ENCODE measurements at places on chromosomes 2 and 18. TPM values are rescaled to one million over a fixed set of nuclear protein-coding genes. Genes with fewer than 3 reads are reported as not detected.

- peak; percentile 79 for DNase-seq
Measured at GRCh38 chr18:75638776-75639471, 211.4 kb upstream of the SMIM21 start.

GRCh38 chr2:210687786-210688470 is 131.5 kb downstream of the CPS1 start:
- DNase-seq, result peak; percentile 1

- DNase-seq, result peak; percentile 58
Measured at GRCh38 chr2:205245001-205245400, 437.3 kb upstream of the NRP2 start.

GRCh38 chr2:236871500-236872001 is 214.1 kb upstream of the COPS8 start:
- peak; percentile 90 for DNase-seq

DNA sequence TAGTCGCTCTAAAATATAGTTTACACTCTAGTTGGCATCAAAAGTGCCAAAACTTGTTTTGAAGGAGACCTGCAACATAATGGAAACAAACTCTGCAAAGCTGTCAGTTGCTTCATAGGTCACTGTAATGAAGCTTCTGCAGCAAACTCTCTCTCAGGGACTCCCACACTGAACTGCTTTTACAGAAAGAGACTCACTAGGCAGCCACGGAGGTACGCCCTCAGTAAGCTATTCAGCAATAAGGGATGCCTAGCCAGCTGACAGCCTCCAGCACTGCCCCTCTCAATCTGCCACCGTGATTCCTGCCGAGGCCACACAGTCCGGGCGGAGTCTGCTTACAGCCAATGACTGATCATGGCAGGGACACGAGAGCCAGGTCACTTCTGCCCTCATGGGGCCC is 51.1 kb downstream of the COLEC12 start:
- peak; percentile 38 for DNase-seq

- peak; percentile 33 for DNase-seq
Measured at GRCh38 chr18:58416704-58417683, 211.9 kb downstream of the ALPK2 start.

- peak; percentile 42 for DNase-seq
Measured at GRCh38 chr18:23228102-23229061, 93.1 kb downstream of the CABLES1 start.

DNA sequence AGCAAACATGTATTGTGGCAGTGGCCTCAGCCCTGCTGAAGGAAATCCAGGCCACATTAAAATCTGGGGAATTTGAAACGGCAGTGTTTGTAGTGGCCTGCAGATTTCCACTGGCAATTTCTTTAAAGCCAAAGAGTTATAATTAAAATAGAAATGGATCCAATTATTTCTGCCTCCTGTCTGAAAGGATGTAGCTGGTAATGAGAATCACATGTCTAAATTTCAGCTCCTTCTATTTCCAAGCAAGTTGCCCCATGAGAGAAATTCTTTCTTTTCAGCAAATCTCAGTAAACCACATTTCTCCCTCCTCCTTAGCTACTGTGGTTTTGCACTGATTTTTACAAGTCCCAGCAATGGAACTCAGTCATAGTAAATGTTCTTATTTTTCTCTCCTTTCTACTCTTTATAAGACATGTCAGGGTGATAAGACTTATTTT is 55.4 kb upstream of the ZNF396 start:
- peak; percentile 6 for DNase-seq

GRCh38 chr2:26925100-26925791 is 45.2 kb upstream of the MAPRE3 start:
- DNase-seq, result no peak

DNA sequence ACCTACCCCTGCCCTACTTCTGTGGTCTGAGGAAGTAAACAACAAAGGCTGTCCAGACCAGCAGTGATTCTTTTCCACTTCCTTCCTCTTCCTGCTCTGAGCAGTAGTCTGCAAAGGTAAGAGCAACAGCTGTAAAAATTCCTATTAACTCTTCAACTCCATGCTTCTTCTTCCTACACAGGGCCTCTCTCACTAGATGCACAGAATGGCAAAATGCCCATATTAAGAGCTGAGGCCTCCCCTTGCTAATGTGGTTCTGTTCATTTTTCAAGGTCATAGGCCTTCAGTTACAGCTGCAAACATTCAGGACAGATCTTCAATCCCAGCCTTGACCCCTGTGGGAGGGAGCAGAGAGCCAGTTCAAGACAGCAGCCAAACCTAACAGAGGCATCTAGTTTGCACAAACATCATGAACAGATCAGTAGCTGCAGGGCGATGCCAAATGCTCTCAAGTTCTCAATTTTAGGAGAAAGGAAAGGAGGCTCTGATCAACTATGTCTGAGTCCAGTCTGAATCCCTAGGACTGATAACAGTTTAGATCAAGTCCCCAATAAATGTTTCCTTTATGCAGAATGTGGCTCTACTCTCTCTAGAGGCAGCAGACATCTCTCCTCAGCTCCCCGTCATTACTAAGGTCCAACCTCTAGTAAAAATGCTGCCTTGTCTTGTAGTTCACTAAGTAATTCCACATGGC is 20.9 kb downstream of the SLC40A1 start:
- no peak for DNase-seq

GRCh38 chr2:72603481-72603880 is 222.4 kb downstream of the EXOC6B start:
- DNase-seq, result peak; percentile 16

DNA sequence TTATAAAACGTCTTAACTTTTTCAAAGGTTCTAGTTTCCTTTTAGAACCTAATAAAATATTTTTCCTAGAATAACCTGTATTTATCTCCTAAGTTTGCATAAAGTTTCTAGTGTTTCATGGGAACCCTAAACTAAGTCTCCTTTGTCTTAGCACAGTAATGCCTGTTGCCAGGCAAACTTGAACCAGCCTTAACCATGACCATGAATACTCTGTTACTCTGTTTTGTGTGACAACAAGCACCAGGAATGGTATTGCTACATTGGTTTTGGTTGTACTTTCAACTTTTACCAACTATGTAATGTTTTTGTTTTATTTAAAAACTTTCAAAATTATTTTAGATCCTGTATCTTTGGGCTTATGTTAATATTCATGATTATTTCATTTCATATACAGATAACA is 137.6 kb downstream of the CERS6 start:
- no peak for DNase-seq

DNA sequence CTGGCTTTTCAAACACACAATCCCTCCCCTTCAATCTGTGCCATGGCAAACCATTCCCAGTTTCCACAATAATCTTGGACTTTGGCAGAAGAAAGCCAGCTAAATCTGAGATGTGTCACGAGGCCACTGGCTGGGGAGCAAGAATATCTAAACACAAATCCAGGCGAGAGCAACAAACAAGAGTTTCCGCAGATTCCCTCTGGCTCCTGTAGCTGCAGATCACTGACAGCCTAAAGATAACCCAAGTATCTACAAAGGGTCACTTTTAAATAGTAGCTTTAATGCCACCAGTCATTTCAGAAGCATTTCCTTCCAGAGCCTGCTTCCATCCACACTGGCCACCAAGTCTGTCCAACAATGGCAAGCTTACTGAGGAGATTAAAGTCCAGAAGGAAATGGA is 86.9 kb downstream of the ACVR1 start:
- DNase-seq, result peak; percentile 51

GRCh38 chr2:55269645-55269990 is 587 bp upstream of the MTIF2 start:
- peak; percentile 18 for DNase-seq

- DNase-seq, result peak; percentile 53
Measured at GRCh38 chr18:12032786-12033642, 51.7 kb downstream of the IMPA2 start.

DNA sequence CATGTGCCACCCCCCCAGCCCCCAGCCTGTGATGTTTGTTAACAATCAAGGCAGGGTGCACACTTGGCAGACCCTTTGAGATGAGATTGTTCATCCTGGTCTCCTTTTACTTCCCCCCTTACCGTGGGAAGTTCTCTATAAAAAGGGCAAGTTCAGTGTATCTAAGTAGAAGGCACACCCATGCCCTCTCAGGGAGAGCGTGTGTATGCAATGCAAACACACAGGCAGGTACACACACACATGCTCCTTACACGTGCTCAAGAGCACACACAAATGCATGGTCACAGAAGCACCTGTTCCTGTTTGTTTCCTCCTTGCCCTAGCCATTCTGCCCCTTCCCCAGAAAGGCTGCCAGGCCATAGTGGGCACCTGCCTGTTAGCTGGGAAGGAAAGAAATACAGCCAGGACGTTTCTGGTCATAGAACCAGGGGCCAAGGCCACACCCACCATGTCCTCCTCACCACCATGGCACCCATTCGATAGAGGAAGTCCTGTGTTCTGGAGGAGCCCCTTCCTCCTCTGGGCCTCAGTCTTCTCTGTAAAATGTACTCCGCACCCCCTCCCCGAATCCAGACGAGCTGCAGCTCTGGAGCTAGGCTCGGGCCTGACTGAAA is 3.1 kb downstream of the ATOH8 start:
- no peak for DNase-seq

DNA sequence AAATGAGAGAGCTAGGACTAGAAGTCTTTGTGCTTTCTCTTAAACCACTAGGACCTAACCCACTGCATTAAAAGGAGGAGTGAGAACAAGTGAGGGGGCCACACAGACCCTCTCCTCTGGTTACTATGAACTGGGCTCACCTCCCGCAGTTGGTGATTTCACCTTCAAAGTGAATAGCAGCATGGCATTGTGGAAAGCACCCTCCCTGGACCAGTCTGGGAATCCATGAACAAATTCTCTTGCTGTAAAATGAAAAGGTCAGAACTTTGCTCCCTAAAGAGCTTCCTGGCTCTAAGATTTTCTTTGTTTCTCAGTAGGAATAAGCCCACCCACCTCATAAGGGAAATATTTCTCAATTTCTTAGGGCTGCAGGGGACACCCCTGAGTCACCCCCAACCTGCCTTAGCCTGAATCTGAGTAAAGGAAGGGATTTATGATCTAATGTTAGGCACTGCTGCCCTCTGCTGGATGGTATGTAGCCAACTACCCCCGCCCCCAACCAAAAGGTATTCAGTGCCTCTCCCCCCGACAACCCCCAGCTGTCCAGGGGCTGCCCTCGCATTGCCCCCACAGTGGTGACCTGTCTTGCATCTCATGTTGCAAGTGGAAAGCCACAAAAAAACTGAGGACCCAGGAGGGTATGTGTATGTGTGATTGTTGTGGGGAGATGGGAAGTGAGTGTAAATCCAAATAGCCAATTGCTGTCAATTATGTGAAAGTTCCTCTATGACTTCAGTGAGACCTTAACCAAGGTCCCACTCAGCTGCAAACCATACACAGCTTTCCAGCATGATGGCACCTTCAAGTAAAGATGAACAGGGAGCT is 230.9 kb upstream of the SLC14A2 start:
- DNase-seq, result peak; percentile 58

DNA sequence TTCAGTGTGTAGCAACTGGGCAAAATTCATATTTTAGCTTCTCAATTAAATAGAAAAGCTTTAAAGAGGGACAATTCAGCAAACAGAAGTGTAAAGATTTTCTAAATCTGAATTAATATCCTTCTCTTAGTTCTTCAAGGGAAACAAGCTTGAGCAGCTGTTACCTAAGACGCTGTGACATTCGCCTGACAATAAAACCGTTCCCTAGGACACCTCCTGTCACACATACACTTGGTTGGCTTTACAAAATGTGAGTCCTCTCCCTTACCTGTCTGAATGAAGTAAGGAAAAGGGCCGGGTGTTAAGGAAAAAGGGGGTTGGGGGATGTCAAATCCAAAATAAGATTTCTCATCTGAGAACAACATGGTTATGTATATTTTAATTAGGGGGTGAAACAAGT is 2.1 kb downstream of the SERTAD2 start:
- no peak for DNase-seq

- DNase-seq, result peak; percentile 98
Measured at GRCh38 chr18:9825571-9826073, 60.2 kb upstream of the TXNDC2 start.

- DNase-seq, result no peak
Measured at GRCh38 chr2:15385184-15385583, 175.9 kb downstream of the NBAS start.

GRCh38 chr2:26245231-26245732 is 543 bp downstream of the HADHB start:
- no peak for DNase-seq

GRCh38 chr2:23445450-23445868 is 60.5 kb downstream of the KLHL29 start:
- DNase-seq, result peak; percentile 76

GRCh38 chr2:230864605-230865306 is at the start of gene ITM2C:
TSS of gene ITM2C (plus strand) at chr2:230864942. CDS start at chr2:230865026, 84 bp downstream.
- DNase-seq, result peak; percentile 43

DNA sequence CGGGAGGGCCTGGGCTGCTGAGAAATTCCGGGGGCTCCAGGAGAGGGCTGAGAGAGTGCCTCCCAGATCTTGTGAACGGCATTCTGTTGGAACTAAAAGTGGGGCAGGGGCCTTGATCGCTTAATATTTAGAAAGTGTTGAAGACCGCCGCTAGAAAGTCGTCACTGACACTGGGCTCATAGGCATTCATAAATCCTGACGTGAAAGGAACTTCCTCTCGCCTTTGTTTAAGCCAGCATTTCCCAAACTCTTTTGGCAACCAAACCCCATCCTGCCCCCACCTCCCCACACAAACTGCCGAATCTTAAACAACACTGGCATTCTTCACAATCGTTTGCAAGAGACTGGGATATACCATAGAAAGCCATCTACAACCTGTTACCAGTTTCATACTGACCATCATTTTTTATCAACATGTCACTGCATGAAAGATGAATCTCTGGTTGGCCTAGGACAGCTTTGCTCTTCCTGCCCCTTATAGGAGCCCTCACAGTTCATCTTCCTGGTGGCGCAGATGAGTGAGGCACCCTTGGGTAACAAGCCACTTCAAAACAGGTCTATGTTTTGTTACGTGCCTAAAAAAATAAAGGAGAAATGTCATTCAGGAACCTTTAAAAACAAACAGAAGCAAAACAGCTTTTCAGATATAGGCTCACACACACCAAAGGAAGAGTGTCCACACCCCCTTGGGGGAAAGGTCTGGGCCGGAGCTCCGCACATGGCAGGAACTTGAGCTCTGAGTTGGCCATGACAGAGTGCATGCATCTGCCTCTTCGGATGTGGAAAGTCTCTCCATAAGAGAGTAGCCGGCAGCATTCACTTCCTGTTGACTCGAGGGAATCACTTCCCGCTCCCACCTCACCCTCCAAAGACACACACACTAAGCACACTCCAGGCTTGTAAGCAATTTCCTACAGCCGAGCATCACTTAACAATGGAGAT is 13.0 kb downstream of the MTERF4 start:
- DNase-seq, result no peak

Gene IL1R2
- total RNA-seq, result 0.57 TPM

Gene REG3A
- total RNA-seq, result not detected

Gene OTX1
- total RNA-seq, result 0.57 TPM

Gene KCNK3
- not detected for total RNA-seq

Gene SKA1
- total RNA-seq, result 3.0 TPM

Gene MAP2
- total RNA-seq, result 2.1 TPM

Gene NOSTRIN
- 0.81 TPM for total RNA-seq

Gene KDSR
- total RNA-seq, result 55.0 TPM

Gene IL37
- not detected for total RNA-seq

Gene CTAGE1
- not detected for total RNA-seq

Gene OSR1
- total RNA-seq, result 117 TPM

Gene PDCD1
- total RNA-seq, result not detected

Gene OTOF
- not detected for total RNA-seq

Gene NPPC
- not detected for total RNA-seq

Gene DHRS9
- total RNA-seq, result not detected

Gene NEUROD1
- total RNA-seq, result not detected

Gene ABCA12
- 0.09 TPM for total RNA-seq
